Muscle of leg (tissue), 16 donors: ENCODE measurements at places on chromosomes 1 and 21.

DNA sequence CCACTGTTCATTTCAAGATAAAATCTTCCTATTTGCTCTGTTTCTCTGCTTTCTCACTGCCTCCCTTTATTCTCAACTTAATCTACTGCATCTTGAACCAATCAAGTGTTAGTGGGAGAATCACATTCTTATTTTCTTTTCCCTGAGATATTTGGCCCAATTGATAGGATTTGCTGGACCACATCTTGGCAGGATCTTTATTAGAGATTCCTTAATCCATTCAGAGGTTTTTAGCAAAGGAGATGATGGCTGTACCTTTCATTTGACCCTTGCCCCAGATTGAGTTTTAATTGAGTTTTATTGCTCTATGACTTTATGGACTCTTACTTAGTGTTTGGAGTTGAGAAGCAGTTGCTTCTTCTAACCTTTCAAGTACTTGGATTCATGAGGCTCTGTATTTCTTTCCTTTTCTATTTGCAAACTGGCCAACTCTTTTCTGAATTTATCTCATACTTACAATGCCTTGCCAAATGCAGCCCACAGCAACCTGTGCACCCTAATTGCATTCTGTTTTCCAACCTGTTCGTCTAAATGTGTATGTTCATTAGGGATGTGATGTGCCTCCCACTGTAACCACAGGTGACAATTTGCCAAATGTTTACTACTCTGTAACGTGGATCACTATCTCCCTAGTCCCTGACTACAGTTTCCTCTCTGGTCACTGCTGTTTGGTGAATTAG is 274.8 kb upstream of the KAZN start:
- DNase-seq, result peak; percentile 62
- H3K4me3 ChIP-seq, result no peak overlapping the region
- H3K36me3 ChIP-seq, result no peaks in the 10 kb centered on the region
- H3K4me1 ChIP-seq, result no peaks in the 10 kb centered on the region
- H3K27ac ChIP-seq, result no peak overlapping the region
- H3K27me3 ChIP-seq, result no peaks in the 10 kb centered on the region

GRCh38 chr1:99152132-99152531 is 112.2 kb upstream of the PLPPR4 start:
- no peak overlapping the region for H3K27ac ChIP-seq
- no peaks in the 10 kb centered on the region for H3K36me3 ChIP-seq
- no peak for DNase-seq
- H3K4me1 ChIP-seq, result no peaks in the 10 kb centered on the region
- H3K4me3 ChIP-seq, result no peak overlapping the region
- H3K27me3 ChIP-seq, result no peaks in the 10 kb centered on the region

DNA sequence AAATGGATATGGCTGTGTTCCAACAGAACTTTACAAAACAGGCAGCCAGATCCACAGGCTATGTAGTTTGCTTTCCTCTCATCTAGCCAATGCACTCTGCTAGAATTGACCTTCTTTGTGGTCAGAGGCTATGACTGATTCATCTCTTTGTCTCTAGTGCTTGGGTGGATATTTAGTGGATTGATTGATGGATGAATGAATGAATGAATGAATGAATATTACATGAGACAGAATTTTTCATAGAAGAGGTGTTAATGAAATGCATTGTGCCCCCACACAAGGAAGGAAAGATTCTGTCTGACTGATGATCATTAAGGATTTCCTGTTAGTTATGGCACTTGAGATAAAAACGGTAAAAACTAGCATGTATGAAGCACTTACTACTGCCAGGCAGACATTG is 50.5 kb upstream of the ZYG11A start:
- no peaks in the 10 kb centered on the region for H3K27me3 ChIP-seq
- peaks cover 25% of the 10 kb centered on the region for H3K36me3 ChIP-seq
- H3K4me1 ChIP-seq, result no peaks in the 10 kb centered on the region
- no peak overlapping the region for H3K4me3 ChIP-seq
- no peak for DNase-seq

- no peak overlapping the region for H3K27ac ChIP-seq
- H3K36me3 ChIP-seq, result no peaks in the 10 kb centered on the region
Measured at GRCh38 chr1:20319456-20320220, 29.0 kb downstream of the VWA5B1 start.

DNA sequence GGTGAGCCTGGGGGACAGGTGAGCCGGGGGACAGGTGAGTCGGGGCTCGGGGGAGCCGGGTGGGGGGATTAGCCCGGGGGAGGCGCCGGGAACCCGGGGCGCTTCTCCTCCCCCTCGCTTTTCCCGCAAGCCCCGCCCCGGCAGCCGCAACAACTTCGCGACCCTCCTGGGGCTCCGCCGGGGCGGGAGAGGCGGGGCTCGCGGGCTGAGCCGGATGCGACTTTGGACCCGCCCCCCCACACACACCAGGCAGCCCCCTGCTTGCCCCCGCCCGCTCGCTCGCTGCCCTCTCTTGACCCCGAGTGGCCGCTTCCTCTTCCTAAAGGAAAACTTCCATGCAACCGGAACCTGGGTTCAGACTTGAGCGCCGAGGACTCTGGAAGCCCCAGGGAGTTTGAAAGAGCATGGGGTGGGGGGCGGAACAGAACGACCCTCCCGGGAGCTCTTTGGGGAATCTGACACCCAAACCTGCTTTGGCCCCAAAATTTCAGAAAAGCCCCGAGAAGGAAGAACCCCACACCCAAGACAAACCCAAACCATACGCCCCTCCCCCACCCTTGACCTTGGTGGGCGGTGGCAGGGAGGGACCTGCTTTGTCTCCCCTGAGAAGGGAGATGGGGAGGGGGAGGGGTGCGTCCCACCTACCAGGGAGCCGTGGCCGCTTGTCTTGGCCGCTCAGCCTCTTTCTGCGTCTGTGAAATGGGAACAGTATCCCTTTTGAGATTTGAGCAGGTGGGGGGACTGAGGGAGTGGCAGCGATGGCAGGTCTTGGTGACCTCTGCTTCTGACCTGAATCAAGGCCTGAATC is 550 bp downstream of the ARHGEF16 start:
- H3K27me3 ChIP-seq, result peaks cover 20% of the 10 kb centered on the region
- no peaks in the 10 kb centered on the region for H3K36me3 ChIP-seq
- DNase-seq, result peak; percentile 41
- H3K4me3 ChIP-seq, result peak overlapping the region; percentile 5

- DNase-seq, result peak; percentile 89
- H3K4me3 ChIP-seq, result no peak overlapping the region
- H3K27ac ChIP-seq, result peak overlapping the region; percentile 76
Measured at GRCh38 chr1:234887016-234887900, 241.4 kb downstream of the TOMM20 start.

GRCh38 chr1:220772846-220773245 is 13.9 kb upstream of the MTARC1 start:
- no peaks in the 10 kb centered on the region for H3K27me3 ChIP-seq
- no peak overlapping the region for H3K4me3 ChIP-seq
- no peak overlapping the region for H3K27ac ChIP-seq
- H3K36me3 ChIP-seq, result peaks cover 28% of the 10 kb centered on the region

DNA sequence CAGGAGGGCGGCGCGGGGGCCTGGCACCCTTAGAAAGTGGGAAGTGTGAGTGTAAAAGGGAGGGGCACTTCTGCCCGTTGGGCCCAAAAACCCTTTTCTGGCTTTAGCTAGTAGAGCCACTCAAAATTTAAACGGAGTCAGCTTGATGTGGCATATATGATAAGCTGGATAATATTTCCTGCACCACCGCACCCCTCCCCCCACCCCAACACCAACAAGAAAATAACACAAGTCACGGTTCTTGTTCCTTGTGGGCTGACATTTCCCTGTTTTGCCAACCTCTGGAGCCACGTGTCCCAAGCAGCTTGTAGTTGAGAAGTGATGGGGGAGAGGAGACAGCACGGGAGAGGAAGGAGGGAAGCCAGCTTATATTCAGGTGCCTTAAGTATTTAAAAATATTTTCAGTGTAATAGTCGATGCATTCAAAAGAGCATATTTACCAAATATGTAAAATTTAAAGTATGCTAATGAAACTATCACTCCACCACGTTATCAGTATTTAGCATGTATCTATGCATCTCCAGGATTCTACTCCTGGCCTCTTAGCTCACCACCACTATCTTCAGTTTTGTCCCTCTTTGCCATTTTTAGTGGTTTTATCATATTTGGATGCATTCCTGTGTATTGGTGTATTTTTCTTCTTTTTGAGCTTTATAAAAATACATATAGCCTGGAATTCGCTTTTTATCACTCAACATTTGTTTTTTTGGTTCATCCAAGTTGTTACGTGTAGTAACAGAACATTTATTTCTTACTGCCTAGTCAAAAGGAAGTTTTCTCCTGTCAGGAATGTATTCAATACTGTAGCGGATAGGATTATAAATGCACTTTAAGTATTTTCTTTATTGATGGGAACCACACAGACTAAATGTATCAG is 773 bp upstream of the DDX59 start:
- no peaks in the 10 kb centered on the region for H3K27me3 ChIP-seq
- peak overlapping the region; percentile 98 for H3K27ac ChIP-seq
- H3K4me3 ChIP-seq, result peak overlapping the region; percentile 59
- H3K4me1 ChIP-seq, result peaks cover 6% of the 10 kb centered on the region

DNA sequence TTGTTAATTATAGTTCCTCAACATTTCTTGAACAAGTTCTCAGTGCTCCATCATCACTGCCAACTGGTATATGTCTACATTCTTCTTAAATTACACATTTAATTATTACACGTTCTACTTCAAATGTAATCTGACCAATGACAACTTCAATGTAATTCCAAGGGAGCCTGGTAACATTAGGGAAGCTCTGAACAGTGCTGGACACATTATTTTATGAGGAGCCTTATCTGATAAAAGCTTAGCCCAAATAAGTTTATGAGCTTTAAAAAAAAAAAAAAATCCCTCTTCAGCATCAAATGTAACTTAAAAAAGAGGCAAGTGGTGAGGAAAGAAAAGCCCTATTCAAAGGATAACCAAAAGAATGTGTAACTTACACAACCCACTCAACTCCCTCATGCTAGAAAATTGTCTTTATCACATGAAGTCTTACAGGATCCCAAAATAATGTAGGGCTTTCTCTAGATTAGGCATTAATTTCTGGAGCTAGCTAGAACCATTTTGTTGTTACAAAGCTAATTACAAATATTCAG is 35.2 kb upstream of the ABCA4 start:
- H3K4me3 ChIP-seq, result no peak overlapping the region
- H3K36me3 ChIP-seq, result no peaks in the 10 kb centered on the region
- no peaks in the 10 kb centered on the region for H3K27me3 ChIP-seq

DNA sequence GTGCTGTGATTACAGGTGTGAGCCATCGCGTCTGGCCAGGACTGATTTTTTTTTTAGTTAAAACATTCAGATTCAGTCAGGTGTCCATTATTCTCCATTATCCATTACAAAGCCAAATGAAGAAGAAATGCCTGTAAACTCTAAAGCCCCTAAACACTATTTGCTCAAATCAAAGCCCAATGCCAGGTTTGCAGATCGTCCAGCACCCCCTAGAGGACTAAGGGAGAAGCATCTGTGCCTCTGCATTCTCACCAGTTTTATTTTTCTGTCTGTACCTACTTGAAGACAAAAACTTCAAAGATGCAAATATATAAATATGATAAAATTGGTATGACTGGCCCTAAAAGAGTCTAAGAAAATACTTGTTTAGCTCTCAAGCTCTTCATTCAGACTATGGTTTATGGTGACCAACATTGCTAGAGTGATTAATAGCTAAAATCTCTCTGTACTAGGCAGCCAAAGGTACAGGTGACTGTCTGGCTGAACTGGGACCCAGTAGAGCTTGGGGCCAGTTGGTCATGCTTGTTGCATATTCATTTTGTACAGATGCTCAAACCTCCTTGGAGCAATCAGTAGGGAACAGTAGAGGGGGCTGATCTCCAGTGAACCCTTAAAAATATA is 138.4 kb downstream of the SYT2 start:
- no peaks in the 10 kb centered on the region for H3K27me3 ChIP-seq
- peaks cover 43% of the 10 kb centered on the region for H3K36me3 ChIP-seq
- peaks cover 33% of the 10 kb centered on the region for H3K4me1 ChIP-seq
- no peak overlapping the region for H3K4me3 ChIP-seq
- DNase-seq, result peak; percentile 43

GRCh38 chr1:84940481-84940880 is 47.5 kb upstream of the LPAR3 start:
- H3K4me3 ChIP-seq, result no peak overlapping the region
- H3K36me3 ChIP-seq, result no peaks in the 10 kb centered on the region
- H3K4me1 ChIP-seq, result peaks cover 2% of the 10 kb centered on the region
- H3K27ac ChIP-seq, result no peak overlapping the region
- no peak for DNase-seq
- no peaks in the 10 kb centered on the region for H3K27me3 ChIP-seq

DNA sequence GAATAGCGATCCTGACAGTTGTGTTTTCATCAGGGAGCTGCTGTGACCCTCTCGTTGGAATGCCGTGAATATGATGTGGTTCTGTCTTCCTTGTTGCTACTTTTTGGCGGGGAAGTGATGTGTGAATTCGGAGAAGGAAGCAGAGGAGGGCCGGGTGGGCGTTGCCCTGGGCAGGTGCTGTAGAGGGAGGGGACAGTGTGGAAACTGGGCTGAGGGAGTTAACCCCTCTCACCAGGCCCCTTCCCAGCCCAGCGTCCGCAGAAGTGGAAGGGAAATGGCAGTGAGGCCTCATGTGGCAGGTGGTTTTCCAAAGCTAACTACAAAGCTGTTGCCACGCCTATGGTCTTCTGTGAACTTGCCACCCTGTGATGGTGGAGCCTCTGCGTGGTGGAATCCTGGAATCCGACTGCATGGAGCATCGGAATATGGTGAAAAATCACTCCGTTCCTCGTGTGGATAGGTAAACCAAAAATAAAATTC is 227.9 kb downstream of the DYRK1A start:
- DNase-seq, result no peak
- H3K27me3 ChIP-seq, result no peaks in the 10 kb centered on the region
- H3K27ac ChIP-seq, result no peak overlapping the region
- H3K36me3 ChIP-seq, result no peaks in the 10 kb centered on the region
- peaks cover 3% of the 10 kb centered on the region for H3K4me1 ChIP-seq

DNA sequence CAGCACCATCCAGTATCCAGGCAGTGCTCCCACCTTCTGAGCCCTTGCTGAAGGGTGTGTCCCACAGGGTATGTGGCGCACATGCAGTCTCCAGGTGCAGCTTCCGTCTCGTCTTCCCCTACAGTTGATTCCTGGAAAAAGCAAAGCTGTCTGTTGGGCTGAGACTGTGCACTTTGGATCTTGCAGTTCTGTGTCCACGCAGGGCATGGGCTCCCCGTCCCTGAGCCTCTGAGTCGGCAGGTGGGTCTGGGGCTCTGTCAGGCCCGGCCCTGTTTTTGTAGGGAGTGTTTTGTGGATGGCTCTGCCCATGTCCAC is 32.8 kb downstream of the SNAP47 start:
- DNase-seq, result no peak
- H3K27me3 ChIP-seq, result no peaks in the 10 kb centered on the region
- H3K27ac ChIP-seq, result no peak overlapping the region
- peaks cover 57% of the 10 kb centered on the region for H3K36me3 ChIP-seq
- H3K4me1 ChIP-seq, result peaks cover 27% of the 10 kb centered on the region
